ENCODE measurements at places on chromosomes 6 and 20.
A peak's percentile ranks its signal among the peaks of the same experiment; 100 is the strongest.

- DNase-seq = peak; percentile 58
Measured at GRCh38 chr6:43170417-43170930, 595 bp upstream of the SRF start.

- DNase-seq = no peak
Measured at GRCh38 chr6:149098700-149099276, 218.7 kb upstream of the TAB2 start.

DNA sequence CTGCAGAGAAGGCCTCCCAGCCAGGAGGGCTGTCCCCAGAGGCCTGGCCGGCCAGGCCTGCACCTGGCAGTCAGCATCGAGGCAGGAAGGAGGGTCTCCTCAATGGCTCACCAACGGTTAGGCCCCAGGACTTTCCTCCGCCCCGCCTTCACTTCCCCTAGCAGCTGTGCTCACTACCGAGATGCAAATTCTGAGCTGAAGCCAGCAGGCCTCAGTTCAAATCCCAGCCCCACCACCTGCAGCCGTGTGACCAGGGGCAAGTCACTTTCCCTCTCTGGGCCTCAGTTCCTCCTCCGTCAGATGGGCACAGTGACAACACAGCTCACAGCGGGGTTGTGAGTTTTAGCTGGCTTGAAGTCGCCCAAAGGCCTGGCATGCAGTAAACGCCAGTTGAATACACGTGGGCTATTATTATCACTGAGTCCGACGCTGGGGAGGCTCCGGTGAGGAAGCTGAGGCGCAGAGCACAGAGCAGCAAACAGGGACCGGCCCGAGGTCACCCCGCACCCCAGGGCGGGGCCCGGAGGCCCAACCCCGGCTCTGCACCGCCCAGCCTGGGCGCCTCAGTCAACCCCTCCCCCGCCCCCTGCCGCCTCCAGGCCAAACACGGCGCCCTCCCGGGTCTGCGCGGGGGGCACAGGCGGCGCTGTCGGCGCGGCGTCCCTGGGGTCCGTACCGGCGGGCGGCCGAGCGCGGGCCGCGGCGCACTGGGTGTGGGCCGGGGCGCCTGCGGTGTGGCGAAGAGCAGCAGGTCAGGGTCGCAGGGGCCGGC is 671 bp downstream of the E2F1 start:
- peak; percentile 79 for DNase-seq

- DNase-seq = no peak
Measured at GRCh38 chr20:18197382-18198070, 59.9 kb downstream of the KAT14 start.

- no peak for DNase-seq
Measured at GRCh38 chr6:43268355-43268700, 25.0 kb downstream of the TTBK1 start.

DNA sequence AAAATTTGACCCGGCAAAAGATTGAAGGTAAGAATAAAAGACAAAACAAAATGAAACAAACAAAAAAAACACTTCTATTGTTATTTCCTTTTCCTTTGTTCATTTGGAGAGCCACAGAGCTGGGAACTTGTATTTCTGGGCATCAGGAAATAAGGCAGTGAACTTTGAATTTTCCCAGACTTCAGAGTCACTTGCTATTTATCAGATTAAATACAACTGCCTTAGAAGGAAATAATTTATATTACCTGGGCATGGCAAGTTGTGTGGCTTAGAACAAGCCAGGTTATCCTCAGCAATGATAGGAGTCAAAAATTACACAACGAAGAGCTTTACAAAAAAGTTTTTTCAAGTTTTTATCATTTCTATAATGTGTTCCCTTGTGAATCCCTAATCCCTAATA is 20.2 kb upstream of the MRAP2 start:
- DNase-seq = no peak

DNA sequence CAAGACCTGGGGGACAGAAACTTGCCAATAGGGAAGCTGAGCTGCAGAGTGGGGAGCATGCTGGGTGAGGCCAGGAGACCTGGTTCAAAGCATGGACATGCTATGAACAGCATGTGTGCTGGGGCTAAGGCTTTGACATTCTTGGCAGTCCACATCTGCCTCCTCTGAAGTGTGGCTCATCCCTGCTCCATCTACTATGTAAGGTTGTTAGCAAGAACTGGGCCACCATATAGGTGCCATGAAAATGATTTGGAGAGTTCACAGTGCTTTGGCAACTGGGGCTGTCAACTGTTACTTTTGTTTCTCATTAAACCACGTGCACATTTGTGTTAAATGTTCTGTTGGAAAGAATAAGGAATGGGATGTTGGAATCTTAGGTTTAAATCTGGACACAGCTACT is 311.1 kb downstream of the CDC5L start:
- no peak for DNase-seq

GRCh38 chr6:154815938-154816820 is 83.0 kb downstream of the SCAF8 start:
- DNase-seq = no peak

- no peak for DNase-seq
Measured at GRCh38 chr6:36616893-36617521, 22.8 kb downstream of the SRSF3 start.

Measured in HuH-7 (cell line).